HCT116 (cell line): ENCODE measurements at places on chromosomes 3 and 15.
A peak's percentile ranks its signal among the peaks of the same experiment; 100 is the strongest.

GRCh38 chr15:48865370-48866079, 12.4 kb upstream of the EID1 start:
- no peak for DNase-seq

DNA sequence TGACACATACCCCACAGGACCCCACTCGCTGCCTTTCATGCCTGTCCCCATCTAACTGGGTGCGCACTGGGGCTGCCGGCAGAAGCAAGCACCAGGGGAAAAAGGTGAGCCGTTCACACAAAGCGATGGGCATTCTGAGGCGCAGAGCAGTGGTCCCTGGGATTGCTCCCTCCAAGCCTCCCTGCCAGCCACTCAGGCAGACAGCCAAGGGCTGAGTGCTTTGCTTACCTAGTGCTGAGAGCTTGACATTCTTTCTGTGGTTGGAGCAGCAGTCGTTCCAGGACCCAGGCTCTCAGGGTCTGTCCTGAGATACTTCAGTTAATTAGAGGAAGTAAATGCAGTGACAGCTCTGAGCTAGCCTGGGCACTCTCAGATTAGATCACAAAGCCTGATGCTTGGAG, 5.7 kb downstream of the ESYT3 start:
- DNase-seq, result no peak

GRCh38 chr3:63960048-63960711, 48.0 kb upstream of the SCAANT1 start:
- peak; percentile 4 for DNase-seq

- DNase-seq, result peak; percentile 45
Observed at GRCh38 chr3:8970971-8971589, 7.8 kb upstream of the RAD18 start.

GRCh38 chr3:159077860-159078259, 276.0 kb downstream of the MFSD1 start:
- no peak for DNase-seq

DNA sequence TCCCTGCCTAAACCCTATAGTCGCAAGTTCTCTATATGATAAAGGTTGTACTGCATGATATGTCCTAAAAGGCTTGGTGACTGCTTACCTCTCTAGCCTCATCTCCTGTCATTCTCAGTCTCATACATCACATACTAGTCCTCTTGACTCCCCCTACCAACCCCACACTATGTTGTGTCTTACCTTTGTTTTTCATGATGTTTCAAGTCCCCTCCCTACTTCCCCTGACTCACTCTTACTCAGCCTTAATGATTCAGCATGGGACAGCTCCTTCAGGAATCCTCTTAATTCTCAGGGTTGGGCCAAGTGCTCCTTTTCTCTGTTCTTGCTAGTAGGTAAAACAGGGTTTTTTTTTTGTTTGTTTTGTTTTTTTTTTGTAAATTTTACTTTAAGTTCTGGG, 49.6 kb downstream of the SLMAP start:
- DNase-seq, result peak; percentile 96

GRCh38 chr3:99579246-99579645, 59.1 kb upstream of the COL8A1 start:
- no peak for DNase-seq

DNA sequence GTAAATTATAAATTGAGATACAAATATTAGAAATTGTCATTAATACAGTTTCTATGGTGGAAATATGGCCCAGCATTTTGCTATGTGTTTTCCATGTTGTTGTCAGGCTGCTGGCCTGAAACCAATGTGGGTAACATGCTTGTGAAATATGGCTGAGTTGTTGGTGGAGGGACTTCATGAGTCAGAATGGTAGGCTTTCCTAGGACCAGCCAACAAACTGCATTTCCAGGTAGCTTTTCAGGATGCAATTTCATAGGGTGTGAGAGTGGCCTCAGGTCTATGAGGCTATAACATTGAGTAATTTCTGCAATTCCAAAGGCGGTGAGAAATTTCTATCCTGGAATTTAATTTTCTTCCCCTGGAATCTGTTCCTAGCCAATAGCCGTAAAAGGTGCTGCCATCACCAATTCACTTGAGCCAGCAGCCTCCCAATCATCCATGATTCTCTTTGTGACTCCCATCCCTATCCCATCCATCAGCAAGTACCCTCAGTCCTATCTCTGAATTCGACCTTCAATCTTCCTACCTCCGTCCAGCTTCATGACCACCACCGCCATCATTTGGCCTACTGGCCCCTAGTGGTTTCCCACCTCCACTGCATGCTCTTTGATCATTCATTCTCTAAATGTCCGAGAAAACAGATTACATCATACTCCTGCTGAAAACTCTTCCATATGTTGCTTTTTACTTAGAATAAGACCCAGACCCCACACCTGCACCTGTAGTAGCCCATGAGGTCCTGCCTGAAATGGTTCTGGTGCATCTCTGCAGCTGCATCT, 276.6 kb upstream of the CFAP20DC start:
- no peak for DNase-seq
